Activated T-helper 9 cell treated with anti-CD3 and anti-CD28 coated beads, Interleukin-2, amount 50 U/mL, for 16 hours (primary cell): ENCODE measurements at places on chromosomes 16 and 17.

DNA sequence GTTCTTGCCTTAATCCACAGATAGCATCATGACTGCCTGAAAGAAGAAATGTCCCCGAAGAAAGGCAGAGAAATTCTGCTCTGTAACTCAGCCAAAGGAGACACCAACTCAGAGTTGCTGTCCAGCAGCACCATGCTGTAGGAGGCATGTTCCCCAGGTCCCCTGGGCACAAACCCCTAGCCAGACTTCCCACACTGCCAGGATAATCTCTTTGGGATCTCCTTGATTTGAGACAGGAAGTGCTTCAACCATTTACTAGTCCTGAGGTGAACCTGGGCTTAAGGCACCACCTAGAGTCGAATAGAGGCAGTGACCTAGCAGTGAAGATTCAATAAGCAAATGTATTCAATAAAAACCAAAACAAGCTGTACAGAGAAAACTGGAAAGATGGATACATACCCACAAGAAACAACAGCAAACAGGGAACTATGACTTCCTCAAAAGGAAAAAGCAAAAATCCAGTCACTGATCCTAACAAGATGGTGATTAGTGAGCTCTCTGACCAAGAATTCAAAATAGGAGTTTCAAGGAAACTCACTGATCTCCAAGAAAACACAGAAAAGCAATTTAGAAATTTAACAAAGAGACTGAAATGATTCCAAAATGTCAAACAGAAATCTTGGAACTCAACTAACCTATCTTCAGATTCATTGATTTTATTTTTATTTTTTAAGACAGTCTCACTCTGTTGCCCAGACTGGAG lies 5.7 kb downstream of the OR4D2 start:
- DNase-seq = no peak

DNA sequence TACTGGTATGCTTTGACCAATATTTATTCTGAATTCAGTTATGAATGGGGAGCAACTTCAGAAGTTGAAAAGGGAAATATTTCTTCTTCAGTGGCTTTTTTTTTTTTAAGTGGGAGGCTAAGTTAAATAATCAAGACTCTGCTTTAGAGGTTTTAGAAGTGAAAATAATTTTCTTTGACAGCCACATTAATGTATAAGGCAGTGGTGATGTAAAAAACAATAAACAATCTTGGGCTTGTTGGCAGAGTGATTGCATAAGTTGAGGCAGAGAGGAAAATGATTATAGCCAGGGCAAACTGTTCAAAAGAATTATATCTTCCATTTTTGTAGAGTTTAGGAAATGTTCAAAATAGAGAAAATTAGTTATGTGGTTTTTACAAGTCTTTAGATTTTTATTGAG lies 5.4 kb upstream of the KRT12 start:
- DNase-seq = no peak

- no peak for DNase-seq
These were observed 197.7 kb upstream of the CIBAR2 start for GRCh38 chr16:85309656-85310587.

DNA sequence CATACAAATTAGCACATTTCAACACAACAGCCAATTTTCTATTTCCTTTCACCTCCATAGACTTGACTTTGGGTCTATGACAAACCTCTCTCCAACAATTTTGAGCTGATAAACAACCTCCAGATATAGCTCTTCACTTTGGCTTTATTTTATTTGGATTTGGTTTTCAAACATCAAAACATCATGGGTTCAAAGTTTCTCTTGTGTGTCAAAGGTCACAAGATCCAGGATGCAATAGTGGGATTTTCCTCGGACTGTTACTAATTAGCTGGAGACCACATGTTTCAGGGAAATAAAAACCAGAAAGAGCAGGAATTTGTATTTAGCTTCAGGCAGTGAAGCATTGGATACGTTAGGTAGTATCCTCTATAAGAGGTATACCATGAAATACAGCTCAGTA lies 351.0 kb upstream of the SOX9 start:
- no peak for DNase-seq

GRCh38 chr16:80056324-80056723 lies 455.8 kb upstream of the MAF start:
- no peak for DNase-seq

DNA sequence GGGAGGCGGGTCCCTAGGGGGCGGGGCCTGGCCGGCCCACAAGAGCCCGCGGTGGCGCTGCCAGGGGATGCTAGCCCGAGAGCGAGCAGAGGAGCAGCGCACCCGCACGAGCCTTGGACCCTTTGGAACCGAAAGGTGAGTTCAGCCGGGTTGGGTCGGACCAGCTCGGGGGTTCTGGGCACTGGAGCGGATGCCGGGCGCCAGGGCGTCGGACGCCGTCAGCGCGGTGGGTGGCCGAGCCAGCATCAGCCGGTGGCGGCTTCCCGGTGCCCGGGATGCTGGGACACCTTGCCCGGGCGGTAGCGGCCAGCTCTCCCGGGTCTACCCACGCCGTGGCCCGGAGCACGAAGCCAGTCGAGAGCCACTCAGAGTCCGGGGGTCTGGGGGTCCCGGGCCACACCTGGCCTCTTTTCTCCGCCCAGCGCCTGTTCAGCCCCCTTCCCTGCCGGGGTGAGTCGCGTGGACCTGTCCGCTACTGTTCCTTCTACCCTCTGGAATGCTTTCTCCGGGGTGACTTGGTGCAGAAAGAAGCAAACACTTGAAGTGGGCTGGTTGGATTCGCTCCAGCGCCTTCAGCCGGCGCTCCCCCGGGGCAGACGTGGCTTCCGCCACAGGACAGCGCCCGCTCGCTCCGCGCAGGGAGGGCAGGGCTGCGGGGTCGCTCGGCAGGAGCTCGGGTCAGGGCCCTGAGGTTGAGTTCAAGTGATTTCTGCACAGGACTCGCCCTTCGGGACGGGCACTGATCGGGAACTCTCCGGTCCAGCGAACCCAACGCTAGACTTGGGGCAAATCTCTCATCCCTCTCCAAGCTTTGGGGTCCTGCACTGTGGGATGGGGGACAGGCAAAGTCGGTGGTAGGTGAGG lies at the start of gene SCNN1G:
SCNN1G (plus strand) TSS at position 67 of the 864 bp plus-strand sequence. CDS start 3,527 bp downstream, outside the sequence.
- DNase-seq = no peak
